ENCODE measurements at places on chromosomes 13 and 19.

DNA sequence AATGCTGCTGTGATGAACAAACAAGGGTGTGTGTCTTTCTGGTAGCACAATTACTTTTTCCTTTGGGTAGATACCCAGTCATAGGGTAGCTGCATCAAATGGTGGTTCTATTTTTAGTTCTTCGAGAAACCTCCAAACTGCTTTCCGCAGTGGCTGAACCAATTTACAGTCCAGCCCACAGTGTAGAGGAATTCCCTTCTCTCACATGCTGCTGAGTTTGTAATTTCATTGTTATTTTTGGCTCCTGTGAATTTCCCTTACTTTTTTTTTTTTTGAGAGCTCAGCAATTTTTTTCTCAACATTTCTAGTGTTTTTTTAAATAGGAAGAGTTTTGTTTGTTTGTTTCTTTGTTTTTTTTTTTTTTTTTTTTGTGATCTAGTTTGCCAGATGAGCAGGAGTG lies 37.5 kb upstream of the ADGRE1 start:
- DNase-seq = peak; percentile 26

GRCh38 chr19:53520163-53520546 lies 17.8 kb upstream of the ZNF331 start:
- no peak for DNase-seq

GRCh38 chr19:50842130-50842529 lies 8.8 kb upstream of the KLK15 start:
- no peak for DNase-seq

GRCh38 chr13:46577696-46578589 lies 25.0 kb downstream of the LRCH1 start:
- no peak for DNase-seq

DNA sequence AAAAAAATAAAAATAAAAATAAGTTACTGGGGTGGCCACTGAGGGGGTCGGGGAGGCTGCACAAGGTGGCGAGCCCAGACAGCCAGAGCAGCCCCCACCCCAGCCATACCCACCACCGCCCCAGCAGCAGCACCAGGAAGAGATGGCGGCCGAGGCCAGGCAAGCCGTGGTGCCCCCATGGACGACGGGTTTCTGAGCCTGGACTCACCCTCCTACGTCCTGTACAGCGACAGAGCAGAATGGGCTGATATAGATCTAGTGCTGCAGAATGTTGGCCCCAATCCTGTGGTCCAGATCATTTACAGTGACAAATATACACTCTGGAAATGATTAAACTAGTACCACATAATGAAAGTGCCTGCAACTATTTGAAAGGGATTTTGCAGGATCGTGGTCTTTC lies 71.6 kb upstream of the ZDHHC20 start:
- no peak for DNase-seq

DNA sequence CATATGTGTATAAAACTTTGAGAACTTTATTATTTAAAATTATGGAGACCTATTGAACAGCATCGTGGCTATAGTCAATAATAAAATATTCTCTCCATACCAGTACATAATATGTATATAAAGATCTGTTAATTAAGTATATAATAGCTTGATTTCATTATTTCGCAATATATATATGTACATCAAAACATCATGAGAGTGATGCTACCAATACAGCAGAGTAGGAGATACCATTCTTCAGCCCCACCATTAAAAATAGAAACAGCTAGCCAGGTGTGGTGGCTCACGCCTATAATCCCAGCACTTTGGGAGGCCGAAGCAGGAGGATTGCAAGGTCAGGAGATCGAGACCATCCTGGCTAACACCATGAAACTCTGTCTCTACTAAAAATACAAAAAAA lies 1755.3 kb upstream of the SPRY2 start:
- DNase-seq = no peak

GRCh38 chr13:91644806-91645205 lies 246.4 kb downstream of the GPC5 start:
- no peak for DNase-seq

DNA sequence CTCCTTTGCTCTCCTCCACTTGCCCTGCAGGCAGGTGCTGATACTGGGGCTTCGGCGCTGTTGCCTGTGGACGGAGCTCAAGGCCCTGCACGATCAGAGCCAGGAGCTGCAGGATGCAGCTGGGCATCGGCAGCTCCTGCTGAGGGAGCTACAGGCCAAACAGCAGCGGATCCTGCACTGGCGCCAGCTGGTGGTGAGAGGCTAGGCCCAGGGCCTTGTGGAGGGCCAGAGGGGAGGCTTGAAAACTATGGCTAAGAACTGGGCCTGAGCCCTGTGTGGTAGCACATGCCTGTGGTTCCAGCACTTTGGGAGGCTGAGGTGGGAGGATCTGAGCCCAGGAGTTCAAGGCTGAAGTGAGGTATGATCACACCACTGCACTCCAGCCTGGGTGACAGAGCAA lies 6.3 kb downstream of the HAUS5 start:
- DNase-seq = no peak

Data from GM12865 (cell line).